ENCODE measurements at places on chromosomes 5 and 9. TPM values are rescaled to one million over a fixed set of nuclear protein-coding genes. Genes with fewer than 3 reads are reported as not detected.

Gene BAAT
- 0.07 TPM for total RNA-seq

Gene MOCS2
- 21.0 TPM for total RNA-seq

Gene NKD2
- total RNA-seq = 0.86 TPM

Gene NR5A1
- total RNA-seq = not detected

Gene CA9
- 2.9 TPM for total RNA-seq

Gene NRARP
- 2.1 TPM for total RNA-seq

Gene PCDHB8
- total RNA-seq = not detected

Gene TAF11L10
- not detected for total RNA-seq

Gene HAVCR2
- total RNA-seq = 12.6 TPM

Gene IL9
- total RNA-seq = 48.1 TPM

Gene SEC16A
- 62.7 TPM for total RNA-seq

Gene WNT8A
- not detected for total RNA-seq

Gene UNC5A
- not detected for total RNA-seq

- H3K36me3 ChIP-seq = no peaks in the 10 kb centered on the region
- H3K27me3 ChIP-seq = peaks cover 5% of the 10 kb centered on the region
- no peak overlapping the region for H3K27ac ChIP-seq
- DNase-seq = no peak
Measured at GRCh38 chr5:6803981-6804550, 90.8 kb downstream of the TENT4A start.

DNA sequence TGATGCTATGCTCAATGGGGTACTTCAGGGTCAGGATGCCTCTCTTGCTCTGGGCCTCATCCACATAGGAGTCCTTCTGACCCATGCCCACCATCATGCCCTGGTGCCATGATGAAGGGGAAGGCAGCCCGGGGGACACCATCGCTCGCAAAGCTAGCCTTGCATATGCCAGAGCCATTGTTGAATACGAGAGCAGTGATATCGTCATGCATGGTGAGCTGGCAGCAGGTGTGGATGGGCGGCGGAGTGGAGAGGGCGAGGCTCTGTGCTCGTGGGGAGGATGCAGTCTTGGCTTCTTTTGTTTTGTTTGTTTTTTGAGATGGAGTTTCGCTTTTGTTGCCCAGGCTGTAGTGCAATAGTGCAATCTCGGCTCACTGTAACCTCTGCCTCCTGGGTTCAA lies 17.2 kb upstream of the SPZ1 start:
- no peaks in the 10 kb centered on the region for H3K36me3 ChIP-seq
- no peak overlapping the region for H3K27ac ChIP-seq
- H3K4me1 ChIP-seq = no peaks in the 10 kb centered on the region
- no peaks in the 10 kb centered on the region for H3K27me3 ChIP-seq
- DNase-seq = no peak

DNA sequence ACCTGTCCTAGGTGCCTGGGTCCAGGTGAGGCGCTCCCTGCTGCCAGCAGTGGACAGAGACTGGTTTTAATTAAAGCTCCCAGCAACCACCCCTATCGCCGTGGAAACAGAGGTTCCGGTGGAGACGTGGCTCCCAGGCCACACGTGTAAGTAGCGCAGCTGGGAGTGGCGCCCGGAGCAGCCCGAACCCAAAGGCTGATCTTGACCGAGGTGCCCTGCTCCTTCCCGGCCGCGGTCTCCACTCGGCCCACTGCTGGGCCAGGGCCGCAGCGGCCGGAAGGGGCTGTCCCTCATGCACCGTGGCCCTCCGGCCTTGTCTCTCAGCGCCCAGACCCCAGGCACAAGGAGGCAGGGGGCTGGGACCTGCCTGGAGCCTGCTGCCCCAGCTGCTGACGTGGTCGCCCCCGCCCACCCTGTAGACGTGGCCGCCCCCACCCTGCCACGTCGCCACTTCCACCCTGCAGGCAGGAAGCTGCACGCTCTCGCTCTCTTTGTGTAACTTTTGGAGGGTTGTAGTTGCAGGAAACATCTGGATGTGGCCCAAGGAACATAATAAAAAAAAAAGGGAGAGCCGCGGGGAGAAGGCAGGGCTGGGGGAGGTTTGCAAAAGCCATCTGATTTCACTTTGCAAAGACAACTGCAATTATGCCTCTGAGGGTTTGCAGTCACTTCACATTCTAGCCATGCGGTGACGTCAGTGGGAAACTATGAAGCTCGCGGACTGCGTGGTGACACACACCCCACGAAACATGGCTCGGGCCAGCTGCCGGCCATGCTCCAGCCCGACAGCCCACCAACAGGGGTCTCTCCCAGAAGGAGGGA lies 129.9 kb downstream of the RXRA start:
- H3K36me3 ChIP-seq = no peaks in the 10 kb centered on the region
- H3K27ac ChIP-seq = peak overlapping the region; percentile 81
- DNase-seq = peak; percentile 85
- H3K4me3 ChIP-seq = peak overlapping the region; percentile 22
- peaks cover 15% of the 10 kb centered on the region for H3K4me1 ChIP-seq

DNA sequence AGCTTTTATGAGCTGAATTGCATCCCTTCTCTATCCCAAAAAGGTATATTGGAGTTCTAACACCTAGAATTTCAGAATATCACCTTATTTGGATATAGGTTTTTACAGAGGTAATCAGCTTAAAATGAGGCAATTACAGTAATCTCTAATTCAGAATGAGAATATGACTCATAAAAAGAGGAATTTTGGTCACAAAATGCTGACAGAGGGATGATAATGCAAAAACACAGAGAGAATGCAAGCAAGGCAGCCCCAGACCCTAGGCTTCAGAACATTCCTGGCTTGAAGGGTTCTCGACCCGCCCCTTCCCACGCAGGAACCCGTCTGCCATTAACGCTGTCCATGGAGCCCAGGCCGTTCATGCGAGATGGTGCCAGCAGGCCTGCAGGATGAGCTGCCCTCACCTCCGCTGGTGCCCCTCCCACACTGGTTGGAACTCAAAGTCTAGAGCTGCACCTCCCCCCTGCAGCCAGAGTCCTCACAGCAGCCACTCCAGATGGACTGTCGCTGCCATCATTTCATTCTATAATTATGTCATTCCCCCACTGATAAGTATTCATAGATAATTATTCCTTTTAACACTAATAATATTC lies 1173.4 kb upstream of the ACO1 start:
- H3K4me3 ChIP-seq = no peak overlapping the region
- H3K36me3 ChIP-seq = no peaks in the 10 kb centered on the region
- H3K27ac ChIP-seq = no peak overlapping the region
- no peaks in the 10 kb centered on the region for H3K27me3 ChIP-seq
- DNase-seq = no peak

DNA sequence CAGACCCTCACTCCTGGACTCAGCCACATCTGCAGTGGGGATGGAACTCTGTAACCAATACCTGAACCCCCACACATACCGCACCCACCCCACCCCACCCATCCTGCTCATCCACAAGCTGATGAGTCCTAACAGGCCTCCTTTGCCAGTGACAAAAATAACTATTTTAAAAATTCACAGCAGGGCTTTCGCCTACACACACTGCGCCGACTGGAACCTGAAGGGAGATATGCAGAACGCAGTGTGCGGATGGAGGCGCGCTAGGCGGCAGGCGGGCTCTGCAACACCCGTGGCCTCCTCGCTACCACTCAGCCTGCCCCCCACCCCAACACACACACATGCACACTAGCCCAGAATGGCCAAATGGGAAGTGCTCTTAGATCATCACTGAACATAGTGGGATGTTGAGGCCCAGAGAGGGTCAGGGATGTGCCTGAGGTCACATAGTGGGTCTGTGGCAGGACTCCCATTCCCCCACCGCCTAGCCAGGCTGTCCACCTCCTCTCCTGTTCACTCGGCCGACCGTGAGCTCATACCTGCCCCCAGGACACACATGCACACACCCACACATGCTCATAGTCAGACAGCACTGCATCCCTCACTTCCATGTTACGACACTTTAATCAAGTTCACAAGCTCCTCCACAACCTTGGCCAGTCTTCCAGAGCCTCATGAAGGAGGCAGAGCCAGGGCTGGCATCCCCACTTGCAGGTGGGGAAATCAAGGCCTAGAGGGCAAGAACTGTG lies 6.3 kb upstream of the CAMK2A start:
- peaks cover 8% of the 10 kb centered on the region for H3K27me3 ChIP-seq
- H3K4me3 ChIP-seq = no peak overlapping the region
- no peak for DNase-seq
- H3K27ac ChIP-seq = no peak overlapping the region

DNA sequence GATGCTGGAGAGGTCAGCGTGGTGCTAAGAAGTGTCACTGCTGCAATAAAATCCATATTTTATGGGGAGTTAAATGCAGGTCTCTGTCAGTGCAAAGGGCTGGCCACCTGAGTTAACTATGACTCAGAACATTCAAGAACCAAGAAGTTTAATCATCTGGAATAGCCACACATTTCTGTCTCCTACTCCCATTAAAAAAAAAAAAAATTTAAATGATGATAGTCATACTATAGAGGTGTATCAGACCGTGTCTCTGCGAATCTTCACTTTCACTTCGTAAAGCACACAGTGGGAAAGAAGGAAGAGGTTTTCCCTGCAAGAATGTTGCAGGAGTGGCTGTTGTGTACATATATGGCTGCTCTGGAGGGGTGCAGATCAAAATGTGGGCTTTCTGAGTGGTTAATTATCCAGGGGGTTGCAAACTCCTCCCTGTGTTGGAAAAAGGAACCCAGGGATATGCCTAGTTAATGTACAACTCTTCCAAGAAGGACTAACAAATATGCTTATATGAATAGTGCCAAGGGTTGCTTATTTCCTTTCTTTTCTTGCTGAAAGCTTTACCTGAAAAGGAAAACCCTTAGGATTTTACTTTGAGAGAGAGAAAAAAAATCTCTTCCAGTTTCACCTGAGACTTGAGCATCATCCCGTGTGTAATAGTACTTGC lies 1.5 kb downstream of the CDH6 start:
- no peak overlapping the region for H3K27ac ChIP-seq
- peaks cover 6% of the 10 kb centered on the region for H3K4me1 ChIP-seq
- H3K4me3 ChIP-seq = no peak overlapping the region
- H3K36me3 ChIP-seq = no peaks in the 10 kb centered on the region

DNA sequence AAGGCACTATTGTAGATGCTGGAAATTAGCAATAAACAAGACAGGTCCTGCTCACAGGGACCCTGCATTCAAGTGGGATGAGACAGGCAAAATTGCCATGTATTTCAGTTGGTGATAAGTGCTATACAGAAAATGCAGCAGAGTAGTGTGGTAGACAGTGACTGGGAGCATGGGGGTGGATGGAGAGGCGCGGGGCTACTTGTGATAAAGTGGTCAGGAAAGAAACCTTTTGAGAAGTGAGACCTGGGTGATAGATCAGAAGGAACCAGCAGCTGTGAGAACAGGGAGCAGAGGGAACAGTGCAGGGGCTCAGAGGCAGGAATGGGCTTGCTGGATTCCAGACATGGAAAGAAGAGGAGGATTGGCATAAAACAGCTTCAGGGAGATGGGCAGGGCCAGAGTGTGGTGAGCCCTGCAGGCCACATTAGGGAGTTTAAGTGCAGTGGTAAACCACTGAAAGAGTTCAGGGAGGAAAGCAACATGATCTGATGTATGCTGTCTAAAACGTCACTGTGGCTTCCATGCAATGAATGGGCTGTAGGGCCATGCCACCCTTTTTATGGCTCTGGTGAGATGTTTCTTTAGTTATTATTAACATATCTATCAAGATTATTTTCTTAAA lies 7.3 kb downstream of the CRHBP start:
- H3K27me3 ChIP-seq = peaks cover 12% of the 10 kb centered on the region
- H3K36me3 ChIP-seq = no peaks in the 10 kb centered on the region
- peaks cover 13% of the 10 kb centered on the region for H3K4me1 ChIP-seq
- DNase-seq = peak; percentile 4

DNA sequence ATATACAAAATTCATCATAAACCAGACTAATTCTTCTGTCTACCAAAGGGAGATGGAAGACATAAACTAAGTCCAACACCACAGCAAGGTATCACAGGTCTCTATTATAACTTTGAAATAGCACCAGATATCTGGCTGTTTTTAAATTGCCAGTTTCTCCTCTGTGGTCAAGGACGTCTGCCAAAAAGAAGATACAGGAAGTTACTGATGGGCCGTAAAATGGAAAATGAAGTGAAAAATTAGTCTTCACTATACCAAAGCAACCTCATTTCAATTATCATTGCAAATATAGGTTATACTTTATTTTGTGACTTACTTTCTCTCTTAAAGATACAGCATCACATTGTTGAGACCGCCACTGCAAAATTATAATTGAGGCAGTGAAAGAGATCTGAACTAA lies 225.5 kb downstream of the NDUFS4 start:
- no peak overlapping the region for H3K27ac ChIP-seq
- H3K4me1 ChIP-seq = no peaks in the 10 kb centered on the region
- H3K4me3 ChIP-seq = no peak overlapping the region
- peaks cover 14% of the 10 kb centered on the region for H3K27me3 ChIP-seq
- no peak for DNase-seq

GRCh38 chr5:159913501-159913900 lies 2.8 kb upstream of the ADRA1B start:
- peaks cover 6% of the 10 kb centered on the region for H3K4me1 ChIP-seq
- no peak for DNase-seq
- H3K27me3 ChIP-seq = peaks cover 44% of the 10 kb centered on the region
- H3K27ac ChIP-seq = no peak overlapping the region
- no peak overlapping the region for H3K4me3 ChIP-seq

- H3K4me3 ChIP-seq = no peak overlapping the region
- peaks cover 25% of the 10 kb centered on the region for H3K4me1 ChIP-seq
- peaks cover 7% of the 10 kb centered on the region for H3K36me3 ChIP-seq
- no peak for DNase-seq
- peak overlapping the region; percentile 31 for H3K27ac ChIP-seq
Measured at GRCh38 chr5:177188775-177189174, 55.2 kb downstream of the NSD1 start.

DNA sequence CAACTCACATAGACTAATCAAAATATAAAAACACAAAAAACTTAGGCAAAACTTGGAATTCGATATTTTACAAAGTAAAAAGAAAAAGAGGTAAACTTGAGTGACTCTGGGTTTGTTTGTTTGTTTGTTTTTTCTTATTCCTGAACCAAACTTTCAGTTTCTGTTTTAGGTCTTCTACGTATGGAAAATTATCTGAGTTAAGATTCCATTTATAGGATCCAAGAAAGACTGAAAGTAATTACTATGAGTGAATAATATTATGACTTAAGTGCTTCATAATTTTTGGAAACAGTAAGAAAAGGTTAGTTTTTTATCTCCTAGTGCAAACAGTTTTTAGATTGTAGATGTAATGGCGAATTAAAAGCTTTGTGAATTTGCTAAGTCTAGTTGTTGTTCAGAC lies 13.2 kb downstream of the ST8SIA4 start:
- peaks cover 63% of the 10 kb centered on the region for H3K4me1 ChIP-seq
- no peak for DNase-seq
- H3K27me3 ChIP-seq = no peaks in the 10 kb centered on the region
- H3K27ac ChIP-seq = peak overlapping the region; percentile 88
- peak overlapping the region; percentile 55 for H3K4me3 ChIP-seq
- H3K36me3 ChIP-seq = peaks cover 37% of the 10 kb centered on the region

- no peaks in the 10 kb centered on the region for H3K36me3 ChIP-seq
- no peak overlapping the region for H3K4me3 ChIP-seq
- no peak overlapping the region for H3K27ac ChIP-seq
- DNase-seq = no peak
- H3K27me3 ChIP-seq = peaks cover 35% of the 10 kb centered on the region
Measured at GRCh38 chr5:7396713-7397454, 946 bp downstream of the ADCY2 start.

GRCh38 chr9:123453076-123453667 lies 97.2 kb downstream of the CRB2 start:
- no peak overlapping the region for H3K27ac ChIP-seq
- no peaks in the 10 kb centered on the region for H3K27me3 ChIP-seq
- H3K4me3 ChIP-seq = no peak overlapping the region
- peaks cover 22% of the 10 kb centered on the region for H3K36me3 ChIP-seq
- no peak for DNase-seq

Data from activated CD4-positive, alpha-beta T cell treated with anti-CD3 and anti-CD28 coated beads for 36 hours (primary cell).